Left renal pelvis (tissue), 4 donors: ENCODE measurements at places on chromosomes 6 and 20. TPM values are rescaled to one million over a fixed set of nuclear protein-coding genes. Genes with fewer than 3 reads are reported as not detected.

GRCh38 chr20:35506872-35507638, 22.4 kb downstream of the C20orf173 start:
- no peak for DNase-seq

DNA sequence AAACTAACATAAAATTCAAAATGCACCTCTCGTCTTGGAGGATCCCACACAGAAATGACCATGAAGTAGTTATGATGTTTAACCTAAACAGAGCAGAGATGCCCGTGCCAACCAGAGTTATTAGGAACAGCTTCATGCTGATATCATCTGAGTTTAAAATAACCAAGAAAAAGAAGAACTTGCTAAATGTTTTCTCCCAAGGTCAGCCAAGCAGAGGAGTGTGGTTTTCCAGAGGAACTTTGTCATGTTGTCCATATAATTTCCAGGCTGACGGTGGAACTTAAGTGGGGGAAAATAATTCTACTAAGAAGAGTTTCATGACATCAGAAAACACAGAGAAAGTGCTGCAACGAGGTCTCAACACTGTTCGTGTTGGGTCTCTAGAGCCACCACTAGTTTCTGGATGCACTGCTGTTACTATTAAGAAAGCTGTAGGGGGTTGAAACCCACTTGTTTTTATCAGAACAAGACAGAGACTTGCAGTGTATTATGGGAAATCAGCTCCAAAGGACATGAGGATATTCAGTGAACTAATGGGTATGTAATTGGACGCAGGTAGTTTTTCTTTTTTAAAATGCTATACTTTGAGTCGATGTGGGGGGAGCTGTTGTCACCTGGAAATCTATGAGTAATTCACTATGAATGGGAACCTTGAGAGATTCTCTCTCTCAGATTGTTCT, 5.2 kb downstream of the AGPAT4 start:
- no peak for DNase-seq

DNA sequence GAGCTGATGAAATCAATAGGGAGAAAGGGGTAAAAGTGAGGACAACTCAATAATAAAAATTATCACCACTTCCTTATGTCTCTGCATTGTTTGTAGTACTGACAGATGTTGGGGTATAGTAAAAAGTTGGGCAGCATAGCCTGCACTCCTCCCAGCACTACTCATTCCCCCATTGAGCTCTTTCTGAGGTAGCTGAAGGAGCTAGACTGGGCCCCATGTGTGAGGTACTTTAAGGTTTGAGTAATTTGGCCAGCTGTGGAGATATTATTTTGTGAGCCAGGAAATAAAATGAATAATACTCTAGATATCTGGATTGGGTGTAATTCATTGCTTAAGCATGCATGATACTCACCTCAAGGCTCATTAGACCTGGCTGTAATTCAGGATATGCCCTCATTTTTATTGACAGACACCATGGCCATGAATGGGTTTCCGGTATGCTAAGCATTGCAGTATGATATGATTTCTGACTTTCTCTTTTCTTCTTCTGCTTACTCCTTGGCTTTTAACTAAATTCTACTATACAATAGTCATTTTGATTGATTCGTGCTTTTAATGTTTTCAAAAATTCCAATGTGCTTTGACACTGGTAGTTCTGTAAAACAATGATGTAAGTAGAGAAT, 283.9 kb upstream of the RIMS1 start:
- DNase-seq = no peak

- no peak for DNase-seq
Observed at GRCh38 chr6:91317247-91317835, 730.5 kb upstream of the MAP3K7 start.

- DNase-seq = no peak
Observed at GRCh38 chr6:91608428-91608827, 1021.6 kb upstream of the MAP3K7 start.

DNA sequence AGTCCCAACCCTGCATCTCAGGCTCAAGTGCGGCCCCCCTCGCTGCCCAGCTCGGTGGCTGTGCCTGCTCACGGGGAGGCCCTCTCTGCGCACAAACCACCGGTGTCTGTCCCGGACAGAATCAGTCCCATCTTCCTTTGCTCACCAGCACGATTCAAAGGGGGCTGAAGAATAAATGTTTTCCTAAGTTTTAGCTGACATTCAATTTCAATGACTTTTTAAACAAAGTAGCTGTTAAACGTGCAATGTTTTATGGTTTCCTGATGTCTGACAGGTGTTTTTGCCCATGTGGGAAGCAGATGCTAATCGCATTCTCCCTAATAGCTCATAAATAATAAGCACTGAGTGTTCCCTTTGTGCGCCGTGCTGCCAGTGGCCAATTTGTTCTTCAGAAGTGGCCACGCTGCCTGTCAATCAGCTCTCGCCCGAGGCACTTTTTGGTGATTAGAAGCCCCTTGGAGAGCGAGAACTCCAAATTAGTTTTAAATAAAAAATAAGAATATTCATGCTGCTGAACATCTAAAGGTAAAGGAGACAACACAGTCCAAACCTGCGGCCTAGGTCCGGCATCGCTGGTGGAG, 26.3 kb downstream of the BHLHE23 start:
- no peak for DNase-seq

DNA sequence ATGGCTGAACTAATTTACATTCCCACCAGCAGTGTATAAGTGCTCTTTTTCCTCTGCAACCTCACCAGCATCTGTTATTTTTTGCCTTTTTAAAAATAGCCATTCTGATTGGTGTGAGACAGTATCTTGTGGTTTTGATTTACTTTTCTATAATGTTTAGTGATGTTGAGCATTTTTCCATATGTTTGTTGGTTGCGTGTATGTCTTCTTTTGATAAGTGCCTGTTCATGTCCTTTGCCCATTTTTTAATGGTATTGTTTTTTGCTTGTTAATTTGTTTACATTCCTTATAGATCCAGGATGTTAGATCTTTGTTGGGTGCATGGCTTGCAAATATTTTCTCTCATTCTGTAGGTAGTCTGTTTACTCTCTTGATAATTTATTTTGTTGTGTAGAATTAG, 169.9 kb downstream of the PRL start:
- DNase-seq = no peak

GRCh38 chr6:46201702-46202101, 30.9 kb upstream of the ENPP5 start:
- no peak for DNase-seq

GRCh38 chr6:57198926-57199636, 23.0 kb downstream of the RAB23 start:
- DNase-seq = no peak

DNA sequence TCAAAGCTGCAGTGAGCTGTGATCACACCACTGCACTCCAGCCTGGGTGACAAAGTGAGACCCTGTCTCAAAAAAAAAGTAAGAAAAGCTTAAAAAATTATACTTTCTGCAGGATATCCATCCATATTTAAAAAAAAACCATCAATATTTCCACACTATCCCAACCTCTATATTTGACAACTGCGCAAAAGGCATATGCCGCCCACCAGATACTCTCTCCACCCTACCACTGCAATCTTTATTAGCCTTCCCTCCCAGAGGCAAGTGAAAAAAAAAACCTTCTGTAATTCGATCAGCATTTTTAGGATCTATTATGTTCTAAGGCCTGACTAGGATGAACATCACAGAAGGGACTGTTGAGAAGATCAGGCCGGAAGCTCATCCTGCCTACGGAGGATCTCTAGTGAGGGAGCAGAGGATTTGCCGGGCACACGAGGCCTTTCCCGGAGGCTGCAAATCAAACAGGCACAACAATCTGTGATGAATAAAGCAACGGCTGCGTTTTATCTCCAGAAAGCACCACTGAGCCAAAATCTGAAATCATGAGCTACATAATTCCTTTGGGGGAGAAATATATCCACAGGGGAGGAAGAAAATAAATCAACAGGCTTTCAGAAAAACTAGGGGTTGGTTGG, 65.9 kb downstream of the GFOD1 start:
- no peak for DNase-seq

- no peak for DNase-seq
Observed at GRCh38 chr6:35955521-35955920, 34.6 kb upstream of the SRPK1 start.

KCNK16 gene
- not detected for polyA plus RNA-seq

C20orf204 gene
- polyA plus RNA-seq = 1.4 TPM

BTNL2 gene
- polyA plus RNA-seq = 0.18 TPM
